Endothelial cell of umbilical vein (primary cell): ENCODE measurements at places on chromosomes 1 and 21. TPM values are rescaled to one million over a fixed set of nuclear protein-coding genes. Genes with fewer than 3 reads are reported as not detected.

- no peak overlapping the region for H3K27ac ChIP-seq
- no peaks in the 10 kb centered on the region for H3K27me3 ChIP-seq
- DNase-seq, result no peak
These were observed 20.9 kb downstream of the TTLL7 start for GRCh38 chr1:83978056-83978455.

DNA sequence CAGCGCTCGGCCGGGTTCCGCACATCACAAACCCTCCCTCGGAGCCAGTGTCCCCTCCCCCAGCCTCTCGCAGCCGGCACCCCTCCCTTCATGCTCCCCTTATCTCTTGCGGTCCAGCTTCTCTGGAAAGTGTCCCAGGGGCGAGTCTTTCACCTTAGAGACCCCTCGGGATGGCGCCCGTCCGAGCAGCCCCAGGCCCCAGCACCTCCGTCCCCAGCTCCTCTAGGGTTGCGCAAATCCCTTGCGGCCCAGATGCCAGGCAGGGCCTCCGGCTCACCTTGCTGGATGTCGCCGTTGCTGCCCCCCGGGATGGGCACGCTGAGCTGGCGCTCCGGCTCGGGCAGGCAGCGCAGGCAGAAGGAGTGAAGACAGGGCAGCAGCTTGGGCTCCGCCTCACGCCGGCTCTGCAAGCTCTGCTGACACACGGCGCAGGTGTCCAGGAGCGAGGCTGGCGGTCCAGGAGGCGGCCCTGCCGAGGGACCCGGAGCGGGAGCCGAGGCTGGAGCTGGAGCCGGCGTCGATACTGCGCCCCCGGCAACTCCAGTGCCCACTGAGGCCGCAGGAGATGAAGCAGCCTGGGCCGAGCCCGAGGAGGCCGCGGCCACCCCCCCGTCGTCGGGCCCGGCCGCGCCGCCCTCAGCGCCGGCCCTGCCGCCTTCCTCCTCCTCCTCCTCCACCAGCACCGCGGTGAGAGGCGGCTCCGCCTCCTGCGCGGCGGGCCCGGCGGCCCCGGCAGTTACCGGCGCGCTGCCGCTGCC, 550 bp downstream of the TRIM33 start:
- peak; percentile 62 for DNase-seq
- peaks cover 21% of the 10 kb centered on the region for H3K4me1 ChIP-seq
- H3K4me3 ChIP-seq, result peak overlapping the region; percentile 95
- H3K27me3 ChIP-seq, result peaks cover 5% of the 10 kb centered on the region
- no peaks in the 10 kb centered on the region for H3K36me3 ChIP-seq

- DNase-seq, result peak; percentile 20
- no peaks in the 10 kb centered on the region for H3K27me3 ChIP-seq
- H3K36me3 ChIP-seq, result no peaks in the 10 kb centered on the region
- H3K4me1 ChIP-seq, result peaks cover 5% of the 10 kb centered on the region
- H3K4me3 ChIP-seq, result no peak overlapping the region
These were observed 24.3 kb upstream of the NID1 start for GRCh38 chr1:236089046-236089773.

DNA sequence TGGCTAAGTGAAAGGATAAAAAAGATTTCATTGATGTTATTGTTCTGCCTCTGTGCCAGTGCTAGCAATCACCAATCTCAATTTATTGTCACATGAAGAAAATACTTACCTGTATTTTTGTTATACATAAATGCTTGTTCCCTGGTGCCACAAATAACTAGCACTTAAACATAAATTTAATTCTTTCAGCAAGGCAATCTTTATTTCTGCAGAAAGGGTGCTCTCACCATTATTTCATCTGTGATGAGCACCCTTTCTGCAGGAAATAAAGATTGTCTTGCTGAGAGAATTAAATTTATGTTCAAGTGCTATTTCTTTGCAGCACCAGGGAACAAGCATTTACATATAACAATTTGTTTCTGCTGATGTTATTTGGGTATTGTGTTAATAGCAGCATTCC, 87.2 kb downstream of the DIRAS3 start:
- H3K27ac ChIP-seq, result no peak overlapping the region
- no peak overlapping the region for H3K4me3 ChIP-seq
- H3K4me1 ChIP-seq, result no peaks in the 10 kb centered on the region
- no peaks in the 10 kb centered on the region for H3K27me3 ChIP-seq
- no peaks in the 10 kb centered on the region for H3K36me3 ChIP-seq

- H3K27ac ChIP-seq, result no peak overlapping the region
- H3K4me1 ChIP-seq, result peaks cover 8% of the 10 kb centered on the region
- H3K4me3 ChIP-seq, result no peak overlapping the region
- no peak for DNase-seq
These were observed 178.9 kb upstream of the IVNS1ABP start for GRCh38 chr1:185495898-185496297.

GRCh38 chr1:36863500-36863899, 170.8 kb downstream of the GRIK3 start:
- H3K27me3 ChIP-seq, result no peaks in the 10 kb centered on the region
- no peak for DNase-seq
- H3K4me3 ChIP-seq, result no peak overlapping the region
- H3K27ac ChIP-seq, result no peak overlapping the region
- no peaks in the 10 kb centered on the region for H3K4me1 ChIP-seq

- no peak for DNase-seq
- H3K4me3 ChIP-seq, result no peak overlapping the region
- no peak overlapping the region for H3K27ac ChIP-seq
- no peaks in the 10 kb centered on the region for H3K27me3 ChIP-seq
- H3K4me1 ChIP-seq, result no peaks in the 10 kb centered on the region
These were observed 8.1 kb downstream of the KRTAP21-3 start for GRCh38 chr21:30710499-30710898.

DNA sequence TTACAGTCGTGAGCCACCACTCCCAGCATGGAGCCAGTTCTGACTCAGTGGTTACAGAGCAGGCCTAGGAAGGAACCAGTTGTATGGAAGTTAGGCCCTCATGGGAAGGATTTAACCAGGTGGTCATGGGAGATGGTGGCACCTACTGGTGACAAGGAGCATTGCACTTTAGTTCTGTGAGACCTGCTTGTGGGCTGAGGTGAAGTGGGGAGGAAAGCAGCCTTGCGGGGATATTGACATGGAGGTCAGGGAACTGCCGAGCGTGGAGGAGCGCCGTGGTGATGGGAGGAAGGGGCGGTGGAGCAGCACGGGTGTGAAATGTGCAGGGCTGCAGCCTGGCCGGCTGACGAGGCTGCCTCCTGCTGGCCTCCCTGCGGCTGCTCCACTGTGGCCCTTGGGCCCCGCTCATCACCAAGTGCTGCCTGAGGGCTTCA, 100.4 kb downstream of the GALNT2 start:
- H3K27ac ChIP-seq, result no peak overlapping the region
- H3K27me3 ChIP-seq, result no peaks in the 10 kb centered on the region
- no peaks in the 10 kb centered on the region for H3K36me3 ChIP-seq
- H3K4me1 ChIP-seq, result no peaks in the 10 kb centered on the region

- no peaks in the 10 kb centered on the region for H3K4me1 ChIP-seq
- H3K4me3 ChIP-seq, result no peak overlapping the region
- no peak for DNase-seq
- no peaks in the 10 kb centered on the region for H3K27me3 ChIP-seq
- H3K27ac ChIP-seq, result no peak overlapping the region
These were observed 32.2 kb downstream of the VASH2 start for GRCh38 chr1:212982430-212983152.

DNA sequence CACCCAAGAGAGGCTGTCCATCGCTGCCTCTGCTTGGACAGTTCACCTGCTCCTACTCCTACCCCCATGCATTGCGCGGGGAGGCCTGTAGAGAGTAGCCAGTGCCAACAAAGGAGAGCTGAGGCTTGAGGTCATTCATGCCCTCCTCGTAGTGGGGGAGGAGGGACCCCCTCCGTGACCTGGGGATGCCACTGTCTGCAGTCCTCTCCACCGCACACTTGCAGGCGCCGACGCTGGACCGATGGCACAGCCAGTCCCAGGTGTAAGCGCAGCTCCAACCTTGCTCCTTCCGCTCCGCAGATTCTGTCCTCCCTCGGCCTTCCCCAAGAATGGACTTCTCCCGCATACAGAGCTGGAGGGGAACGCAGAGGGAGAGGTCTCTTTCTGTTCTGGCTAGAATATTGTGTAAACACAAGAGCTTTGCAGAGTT, 672 bp upstream of the PHLDA3 start:
- H3K36me3 ChIP-seq, result no peaks in the 10 kb centered on the region
- peak overlapping the region; percentile 85 for H3K4me3 ChIP-seq
- DNase-seq, result no peak
- peaks cover 3% of the 10 kb centered on the region for H3K27me3 ChIP-seq
- H3K27ac ChIP-seq, result no peak overlapping the region

DNA sequence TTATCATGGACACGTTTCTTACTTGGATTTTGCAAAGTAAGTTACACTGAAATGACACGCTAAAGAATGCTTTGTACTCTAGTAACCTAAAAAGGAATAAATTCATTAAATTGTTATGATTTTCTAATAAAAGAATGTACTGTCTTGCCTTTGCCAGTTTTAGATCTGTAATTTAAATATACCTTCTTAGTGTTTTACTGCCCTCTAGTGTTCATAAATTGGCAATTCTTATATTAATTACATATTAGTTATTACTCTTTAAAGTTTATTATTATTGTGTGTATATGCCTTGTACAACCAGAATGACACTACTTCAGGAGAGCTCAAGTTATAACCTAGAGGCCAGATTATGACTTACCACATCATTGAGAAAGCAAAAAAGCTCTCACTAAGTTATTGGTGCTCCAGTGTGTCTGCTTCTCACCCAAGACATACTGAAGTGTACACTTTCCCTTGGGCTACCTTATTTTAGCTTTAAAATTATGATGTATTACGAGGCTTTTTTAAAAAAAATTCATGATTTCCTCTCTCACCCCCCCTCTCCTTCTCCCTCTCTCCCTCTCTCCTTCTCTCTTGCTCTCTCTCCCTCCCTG, 169.9 kb downstream of the HS2ST1 start:
- H3K27me3 ChIP-seq, result no peaks in the 10 kb centered on the region
- H3K27ac ChIP-seq, result no peak overlapping the region
- no peaks in the 10 kb centered on the region for H3K36me3 ChIP-seq

The HPDL gene
- polyA plus RNA-seq, result 3.4 and 3.7 TPM in 2 replicates

The GPR157 gene
- polyA plus RNA-seq, result 1.0 and 1.2 TPM in 2 replicates

The NOL9 gene
- polyA plus RNA-seq, result 14.1 TPM in 2 replicates
